ENCODE measurements at places on chromosomes 2 and 18. TPM values are rescaled to one million over a fixed set of nuclear protein-coding genes. Genes with fewer than 3 reads are reported as not detected.

TMEM182 gene
- 3.7 TPM for total RNA-seq

CHRNG gene
- total RNA-seq = not detected

SATB2 gene
- total RNA-seq = 0.10 TPM

SYT4 gene
- not detected for total RNA-seq

TOGARAM2 gene
- not detected for total RNA-seq

LINC00305 gene
- not detected for total RNA-seq

CRACDL gene
- total RNA-seq = 0.72 TPM

REG3G gene
- total RNA-seq = 0.51 TPM

GRHL1 gene
- 0.19 TPM for total RNA-seq

ALPG gene
- not detected for total RNA-seq

TUBA3E gene
- total RNA-seq = not detected

ST8SIA5 gene
- 0.16 TPM for total RNA-seq

EML6 gene
- 0.32 TPM for total RNA-seq

OXER1 gene
- 7.6 TPM for total RNA-seq

ADRA2B gene
- total RNA-seq = 0.10 TPM

TUBB8B gene
- total RNA-seq = not detected

CD226 gene
- 56.2 TPM for total RNA-seq

CAPN14 gene
- 1.3 TPM for total RNA-seq

CD8B2 gene
- not detected for total RNA-seq

KATNAL2 gene
- total RNA-seq = 2.1 TPM

ZNF521 gene
- not detected for total RNA-seq

MARCHF4 gene
- total RNA-seq = not detected

SULT1C4 gene
- total RNA-seq = not detected

AMER3 gene
- total RNA-seq = not detected

SH2D6 gene
- 0.43 TPM for total RNA-seq

ST8SIA3 gene
- total RNA-seq = not detected

PRKAG3 gene
- total RNA-seq = not detected

All from GM12878 (cell line).